ENCODE measurements at places on chromosomes 1 and 21.

DNA sequence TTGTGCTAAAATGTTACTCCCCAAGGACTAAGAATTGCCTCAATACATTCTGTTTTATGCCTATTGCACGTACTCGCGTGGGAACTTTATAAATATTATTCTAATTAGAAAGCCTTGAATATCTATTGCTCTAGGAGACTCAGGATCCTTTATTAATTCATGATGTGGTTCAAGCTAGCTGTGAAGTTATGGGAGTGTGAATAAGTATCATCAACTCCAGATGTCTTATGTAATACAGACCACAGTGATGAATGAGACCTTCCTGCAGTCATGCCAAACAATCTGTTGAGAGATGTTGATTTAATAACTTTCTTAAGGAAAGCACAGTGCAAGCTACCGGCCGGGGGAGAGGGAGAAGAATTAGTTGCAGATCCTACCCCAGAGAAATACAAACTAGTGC is 519.2 kb upstream of the ZP4 start:
- DNase-seq, result no peak

GRCh38 chr21:45318556-45319404 is 31.1 kb upstream of the POFUT2 start:
- DNase-seq, result no peak

DNA sequence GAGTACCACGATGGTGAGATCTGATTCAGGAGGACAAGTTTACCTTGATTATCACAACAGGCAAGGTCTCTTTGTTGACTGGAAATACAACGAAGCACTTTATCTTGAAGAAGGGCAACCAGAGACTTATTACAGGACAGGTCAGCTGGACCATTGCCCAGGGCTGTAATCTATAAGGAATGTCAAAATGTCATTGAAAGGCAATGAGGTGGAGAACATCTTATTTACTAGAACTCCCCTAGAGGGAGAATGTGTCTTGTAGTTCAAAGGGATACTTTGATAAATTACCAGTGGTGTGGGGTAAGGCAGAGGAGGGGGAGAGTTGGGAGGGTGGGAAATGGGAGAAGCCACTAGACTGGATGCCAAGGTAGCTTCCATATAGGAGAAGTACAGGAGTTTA is 212.3 kb downstream of the NCAM2 start:
- DNase-seq, result no peak

DNA sequence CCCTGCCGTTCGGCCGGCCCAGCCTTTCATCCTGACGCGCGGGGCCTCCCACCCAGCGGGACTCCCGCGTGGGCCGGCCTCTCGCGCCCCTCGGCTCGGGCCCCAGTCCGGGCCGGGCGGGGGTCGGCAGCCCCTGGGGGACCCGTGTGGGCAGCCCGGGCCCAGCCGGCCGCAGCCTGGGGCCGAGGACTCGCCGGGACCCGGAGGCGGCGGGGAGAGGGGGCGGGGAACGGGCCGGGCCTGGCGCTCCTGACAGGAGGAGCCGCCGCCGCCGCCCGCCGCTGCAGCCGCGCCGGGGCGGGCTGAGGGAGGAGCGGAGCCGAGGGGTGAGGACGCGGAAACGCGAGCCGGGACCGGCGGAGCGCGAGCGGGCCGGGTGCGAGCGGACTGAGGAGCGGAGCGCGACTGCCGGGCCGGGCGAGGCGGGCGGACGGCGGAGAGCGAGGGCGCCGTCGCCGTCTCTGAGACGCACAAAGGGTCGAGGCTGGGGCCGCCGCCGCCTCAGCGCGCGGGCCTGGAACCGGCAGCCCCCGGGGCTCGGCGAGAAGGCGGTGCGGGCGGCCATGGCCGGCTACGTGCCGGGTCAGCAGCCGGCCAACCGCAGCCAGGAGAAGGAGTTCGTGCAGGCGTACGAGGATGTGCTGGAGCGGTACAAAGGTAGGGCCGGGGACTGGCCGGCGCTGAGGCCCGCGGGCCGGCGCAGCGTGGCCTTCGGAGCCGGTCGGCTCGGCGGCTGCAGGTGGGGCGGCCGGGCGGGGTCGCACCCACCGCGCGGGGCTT is 79.1 kb downstream of the NDUFS5 start:
- peak; percentile 65 for DNase-seq

GRCh38 chr1:25744636-25745425 is 55.2 kb upstream of the SELENON start:
- no peak for DNase-seq

GRCh38 chr1:64228167-64228957 is 24.9 kb downstream of the UBE2U start:
- DNase-seq, result no peak

DNA sequence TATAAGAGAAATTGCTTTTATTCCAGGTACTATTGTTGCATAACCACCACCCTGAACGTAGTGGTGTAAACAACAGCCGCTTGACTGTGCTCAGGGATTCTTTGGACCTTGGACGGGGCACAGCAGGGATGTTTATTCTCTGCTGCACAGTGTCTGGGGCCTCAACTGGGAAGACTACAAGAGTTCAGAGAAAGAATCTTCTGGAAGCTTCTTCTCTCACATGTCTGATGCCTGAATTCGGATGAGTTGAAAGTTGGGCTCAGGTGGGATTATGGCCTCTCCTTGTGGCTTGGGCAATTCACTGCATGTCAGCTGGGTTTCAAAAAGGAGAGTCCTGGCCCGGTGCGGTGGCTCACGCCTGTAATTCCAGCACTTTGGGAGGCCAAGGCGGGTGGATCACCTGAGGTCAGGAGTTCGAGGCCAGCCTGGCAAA is 19.0 kb upstream of the SSBP3 start:
- DNase-seq, result no peak

DNA sequence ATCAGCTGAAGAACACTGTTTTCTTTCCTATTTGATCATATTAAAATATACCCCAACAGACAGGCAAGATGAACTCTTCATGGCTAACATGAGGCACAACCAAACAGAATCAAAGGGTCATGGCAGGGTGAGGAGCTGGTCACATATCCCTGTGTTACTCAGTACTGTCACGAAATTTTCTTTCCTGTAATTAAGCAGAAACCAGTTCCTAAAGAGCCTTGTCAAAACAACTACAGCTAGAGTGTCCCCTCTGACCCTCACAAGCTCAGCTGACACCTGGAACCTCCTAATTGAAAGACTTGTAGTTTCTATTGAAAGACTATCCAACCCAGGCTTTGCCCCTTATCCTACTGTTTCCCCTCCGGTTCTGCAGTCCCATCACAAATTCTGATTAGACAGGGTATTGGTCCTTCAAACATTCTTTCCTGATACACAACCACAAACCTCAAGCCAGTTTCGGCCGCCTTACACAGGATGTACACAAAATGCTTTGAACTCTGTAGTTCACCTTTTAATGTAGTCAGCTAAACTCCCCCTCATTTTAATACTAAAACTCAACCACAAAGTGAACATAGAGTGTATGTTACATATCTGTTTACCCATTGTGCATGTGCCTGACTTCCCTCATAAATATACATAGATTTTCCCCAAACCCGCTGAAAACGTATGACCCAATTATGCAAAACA is 651.9 kb downstream of the MRPL39 start:
- DNase-seq, result no peak

DNA sequence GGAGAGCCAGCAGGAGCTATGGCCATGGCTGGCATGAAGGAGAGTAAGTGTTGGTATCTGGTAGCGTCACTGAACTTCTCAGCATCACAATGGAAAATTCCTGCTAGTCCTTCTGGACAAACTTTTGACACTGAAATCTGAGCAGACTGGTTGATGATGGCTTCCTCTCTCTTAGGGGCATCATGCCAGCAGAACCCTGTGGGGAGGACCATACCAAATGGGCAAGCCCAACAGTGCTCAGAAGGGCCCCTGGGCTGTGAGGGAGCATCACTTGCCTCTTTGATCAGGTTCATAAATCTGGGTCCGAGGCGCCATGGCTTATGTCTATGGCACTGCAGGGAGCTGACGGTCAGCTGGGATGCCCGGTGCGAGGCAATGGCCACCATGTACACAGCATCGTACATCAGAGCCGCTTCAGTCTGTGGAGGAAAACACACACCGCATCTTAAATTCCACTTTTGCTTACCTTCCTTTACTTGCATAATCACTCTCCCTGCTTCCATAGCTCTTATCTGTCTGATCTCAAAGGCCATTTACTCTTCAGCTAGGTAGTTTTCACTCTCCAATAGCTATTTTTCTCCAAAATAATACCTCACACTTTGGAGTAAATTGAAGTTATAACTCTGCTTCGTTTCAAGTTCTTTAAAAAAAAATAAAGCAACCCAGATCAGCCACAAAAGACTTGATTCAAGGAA is 297.1 kb downstream of the GRIK1 start:
- DNase-seq, result no peak

DNA sequence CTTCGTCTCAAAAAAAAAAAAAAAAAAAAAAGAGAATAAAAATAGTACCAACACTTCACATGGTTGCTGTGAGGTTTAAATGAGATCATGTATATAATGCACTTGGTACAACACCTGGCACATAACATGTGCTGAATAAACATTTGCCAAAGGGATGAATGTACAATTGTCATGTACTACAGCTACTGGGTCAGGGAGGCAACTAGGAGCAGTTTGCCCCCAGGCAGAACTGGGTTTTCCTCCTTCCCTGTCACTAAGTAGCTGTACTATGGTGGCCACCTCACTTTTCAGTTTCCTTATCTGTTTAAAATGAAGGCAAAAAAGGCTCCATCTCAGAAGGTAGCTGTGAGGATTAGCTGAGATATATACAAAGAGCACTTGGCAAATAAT is 11.5 kb downstream of the AK2 start:
- no peak for DNase-seq

DNA sequence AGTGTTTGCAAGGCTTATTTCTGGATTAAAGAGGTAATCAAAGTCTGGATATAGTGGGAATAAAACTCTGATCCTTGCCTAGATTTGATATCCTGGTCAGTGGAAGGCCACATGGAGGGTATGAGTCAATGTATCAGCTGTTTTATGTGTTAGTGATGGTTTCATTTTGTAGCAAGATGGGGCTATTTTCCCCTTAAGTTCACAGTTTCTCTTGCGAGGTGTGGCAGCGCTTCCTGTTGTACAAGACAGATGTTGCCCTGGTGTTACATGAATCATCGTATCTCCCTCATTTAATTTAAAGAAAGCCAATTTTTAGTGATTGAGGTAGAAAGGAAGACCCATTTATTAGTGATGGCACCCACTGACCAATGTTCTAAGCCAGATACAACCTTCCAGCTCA is 220.2 kb downstream of the DUSP10 start:
- no peak for DNase-seq

DNA sequence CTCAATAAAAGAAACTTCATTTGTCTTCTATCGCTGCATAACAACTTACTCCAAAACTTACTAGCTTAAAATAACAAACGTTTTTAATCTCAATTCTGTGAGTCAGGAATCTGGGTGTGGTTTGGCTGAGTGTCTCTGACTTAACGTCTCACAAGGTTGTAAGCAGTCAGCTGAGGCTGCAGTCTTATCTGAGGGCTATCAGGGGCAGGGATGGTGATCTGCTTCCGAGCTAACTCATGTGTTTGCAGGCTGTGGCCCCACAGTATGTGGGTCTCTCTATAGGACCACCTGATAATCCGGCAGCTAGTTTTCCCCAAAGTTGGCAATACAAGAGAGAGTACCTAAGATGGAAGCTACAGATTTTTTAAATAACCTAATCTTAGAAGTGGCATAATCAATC is 234.2 kb upstream of the FGGY start:
- DNase-seq, result no peak

- peak; percentile 84 for DNase-seq
Observed at GRCh38 chr1:165376041-165376810, 19.7 kb upstream of the LMX1A start.

GRCh38 chr1:10204003-10204642 is 6.2 kb upstream of the KIF1B start:
- no peak for DNase-seq

DNA sequence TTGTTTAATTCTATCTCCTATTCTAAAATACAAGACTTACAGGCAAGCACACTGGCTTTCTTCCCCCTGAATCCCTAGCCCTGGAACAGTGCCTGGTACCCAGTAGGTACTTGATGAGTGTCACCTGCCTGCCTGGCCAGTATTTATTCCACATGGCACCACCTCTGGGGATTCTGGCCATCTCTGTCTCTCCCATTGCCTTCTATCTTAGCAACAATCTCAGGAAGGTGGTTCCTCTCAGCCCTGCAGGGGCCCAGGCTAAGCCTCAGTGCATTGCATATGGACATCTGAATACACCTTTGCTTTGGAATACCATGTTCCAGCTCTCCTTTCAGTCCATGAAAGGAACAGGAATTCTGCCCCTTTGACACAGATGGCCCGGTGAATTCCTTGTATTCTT is 81.0 kb downstream of the HIVEP3 start:
- DNase-seq, result no peak

DNA sequence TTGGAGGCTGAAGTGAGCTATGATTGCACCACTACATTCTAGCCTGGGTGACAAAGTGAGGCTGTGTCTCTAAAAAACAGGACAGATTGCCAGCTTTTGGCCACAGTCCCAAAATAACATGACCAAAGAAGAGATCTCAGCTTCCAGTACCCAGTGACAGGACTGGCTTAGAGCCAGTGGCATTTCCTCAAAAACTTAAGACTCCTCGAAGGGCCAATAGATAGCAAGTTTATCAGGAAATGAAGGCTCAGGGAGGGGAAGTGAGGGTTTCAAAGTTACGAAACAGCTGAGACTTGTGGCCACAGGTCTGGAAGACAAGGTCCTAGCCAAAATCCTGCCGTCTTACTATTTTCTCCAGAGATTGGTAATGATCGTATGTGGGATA is 6.3 kb upstream of the TMEM39B start:
- peak; percentile 89 for DNase-seq

DNA sequence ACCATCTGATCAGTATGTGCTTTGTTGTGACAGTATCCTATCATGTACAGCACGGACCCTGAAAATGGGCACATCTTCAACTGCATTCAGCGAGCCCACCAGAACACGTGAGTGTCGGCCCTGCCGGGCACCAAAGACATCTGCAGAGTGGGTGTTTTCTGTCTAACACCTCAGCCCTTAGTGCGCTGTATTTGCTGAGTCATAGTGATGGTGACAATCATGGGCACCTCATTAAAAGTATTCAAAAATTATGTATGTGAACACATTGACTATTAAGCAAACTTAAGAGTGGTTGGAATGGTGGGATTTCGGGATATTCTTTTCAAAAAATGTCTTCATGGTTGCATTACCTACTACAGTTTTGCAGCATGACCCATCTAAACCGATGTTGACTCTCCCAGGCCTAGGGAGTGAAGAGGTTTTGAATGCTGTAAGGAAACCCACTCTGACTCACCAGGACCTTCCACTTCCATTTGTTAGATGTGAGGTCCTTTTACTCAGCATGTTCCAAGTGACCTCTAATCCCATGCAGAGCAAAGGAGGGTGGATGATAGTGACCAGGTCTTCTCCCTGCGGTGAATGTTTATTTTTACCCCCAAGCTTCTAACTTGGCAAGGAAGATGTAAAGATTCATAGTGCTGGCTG is 20.1 kb downstream of the MGST3 start:
- DNase-seq, result no peak

GRCh38 chr1:21869620-21870121 is 57.6 kb downstream of the LDLRAD2 start:
- peak; percentile 81 for DNase-seq

GRCh38 chr1:93459126-93459525 is 11.2 kb downstream of the FNBP1L start:
- DNase-seq, result no peak
